ENCODE measurements at places on chromosomes 3 and 15.

DNA sequence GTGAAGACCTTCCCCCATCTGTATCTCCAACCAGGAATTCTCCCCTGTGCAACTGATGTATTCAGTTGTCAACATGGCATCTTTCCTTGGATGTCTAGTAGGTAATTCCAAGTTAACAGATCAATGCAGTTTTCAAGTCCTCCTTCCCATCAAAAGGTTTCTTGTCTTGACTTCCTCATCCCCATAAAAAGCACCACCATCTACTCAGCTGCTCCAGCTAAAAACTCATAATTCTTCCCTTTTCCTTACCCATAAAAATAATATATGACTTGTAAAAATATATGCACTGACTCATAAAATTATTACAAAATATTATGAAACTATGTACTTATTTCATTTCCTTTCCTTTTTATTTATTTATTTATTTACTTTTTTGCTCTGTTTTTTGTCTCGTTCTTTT is 5.0 kb upstream of the CAND2 start:
- DNase-seq, result no peak

- no peak for DNase-seq
Observed at GRCh38 chr3:173397161-173398110, at the start of gene NLGN1. Gene NLGN1, plus strand, starts transcription at chr3:173397744.

- DNase-seq, result no peak
Observed at GRCh38 chr3:27423463-27423862, 54.3 kb upstream of the NEK10 start.

DNA sequence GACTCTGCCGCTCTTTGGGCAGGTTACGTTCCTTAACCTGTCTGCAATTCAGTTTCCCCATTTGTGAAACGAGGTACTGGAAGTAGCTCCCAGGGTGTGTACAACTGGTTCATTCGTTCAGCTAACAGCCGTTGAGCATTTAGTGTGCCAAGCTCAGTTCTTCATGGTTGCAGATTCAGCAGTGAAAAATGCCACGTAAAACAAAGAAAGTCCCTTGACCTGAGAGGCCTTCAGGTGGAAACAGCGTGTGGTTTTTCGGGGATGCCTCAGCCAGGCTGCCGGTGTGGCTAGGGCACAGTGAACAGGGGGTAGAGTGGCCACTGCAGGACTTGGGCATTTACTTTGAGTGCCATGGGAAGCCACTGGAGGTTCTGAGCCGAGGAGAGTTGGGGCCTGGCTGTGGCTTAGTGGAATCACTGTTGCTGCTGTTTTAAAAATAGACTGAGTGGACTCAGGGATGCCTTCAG is 4.7 kb downstream of the SYNM start:
- DNase-seq, result no peak

DNA sequence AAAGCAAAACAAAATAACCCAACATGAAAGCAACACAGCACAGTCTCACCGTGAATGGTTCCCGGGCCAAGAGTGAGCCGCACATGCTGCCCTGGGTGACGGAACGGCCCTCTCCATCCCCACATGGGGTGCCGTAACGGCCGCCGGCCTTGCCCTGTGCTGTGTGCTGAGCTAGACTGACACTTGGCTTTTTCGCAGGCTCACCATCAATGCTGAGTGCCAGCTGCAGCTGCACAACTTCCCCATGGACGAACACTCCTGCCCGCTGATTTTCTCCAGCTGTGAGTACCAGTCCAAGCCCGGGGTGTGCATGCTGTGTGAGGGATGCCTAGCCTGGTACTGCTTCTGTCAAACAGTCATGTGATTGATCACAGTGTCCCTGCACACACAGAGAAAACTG is 357.6 kb downstream of the GABRG3 start:
- no peak for DNase-seq

- no peak for DNase-seq
Observed at GRCh38 chr3:140276703-140277102, 341.7 kb downstream of the CLSTN2 start.

DNA sequence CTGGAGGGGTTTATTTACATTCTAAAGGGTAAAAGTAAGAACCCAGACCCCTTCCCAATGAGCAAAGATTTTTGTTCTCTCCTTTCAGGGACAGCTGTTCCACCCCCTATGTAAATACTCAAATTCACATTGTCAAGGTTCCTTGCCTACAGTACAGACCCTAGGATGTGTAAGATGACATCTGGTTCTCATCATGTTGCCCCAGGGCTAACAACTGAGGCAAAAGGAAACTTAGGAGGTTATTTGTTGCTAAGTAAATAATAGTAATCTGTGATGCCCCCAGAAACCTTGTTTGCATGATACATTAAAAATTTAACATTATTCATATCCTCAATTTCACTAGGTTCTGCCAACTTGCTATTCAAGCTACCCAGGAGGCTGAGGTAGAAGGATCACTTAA is 135.0 kb upstream of the CCNL1 start:
- no peak for DNase-seq

- no peak for DNase-seq
Observed at GRCh38 chr15:66165856-66166255, 87.7 kb downstream of the MEGF11 start.

DNA sequence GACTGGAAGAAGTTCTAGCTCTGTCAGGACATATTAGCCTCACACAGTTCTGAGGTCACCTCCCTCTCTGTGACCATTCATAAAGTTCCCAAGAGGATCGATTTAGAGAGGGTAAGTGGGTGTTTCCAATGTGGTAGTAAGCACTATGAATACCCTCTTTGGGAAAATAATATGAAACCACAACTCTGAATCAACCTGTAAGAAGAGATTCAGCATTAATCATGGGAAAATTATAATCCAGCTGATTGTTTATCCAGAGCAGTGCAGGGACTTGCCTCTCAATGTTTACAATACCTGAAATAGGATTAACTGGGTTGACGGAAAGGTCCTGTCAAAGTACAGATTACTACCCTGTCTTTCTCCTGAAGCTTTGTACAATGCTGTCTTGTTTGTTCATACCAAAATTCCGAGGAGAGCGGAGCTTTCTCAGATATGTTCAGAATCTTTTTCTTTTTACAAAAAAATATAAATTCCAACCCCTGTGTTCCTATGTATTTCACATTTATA is 302.9 kb upstream of the DPPA4 start:
- no peak for DNase-seq

- no peak for DNase-seq
Observed at GRCh38 chr3:25461946-25462345, 33.9 kb downstream of the RARB start.

- no peak for DNase-seq
Observed at GRCh38 chr3:171164067-171164465, 137.5 kb upstream of the SLC2A2 start.
